ENCODE measurements at places on chromosomes 3 and 15.

- DNase-seq = no peak
These were observed 282.6 kb upstream of the MCTP2 start for GRCh38 chr15:93948726-93949125.

GRCh38 chr15:56992725-56993124 is 74.3 kb downstream of the TCF12 start:
- DNase-seq = no peak

GRCh38 chr3:131561511-131561910 is 58.7 kb upstream of the MRPL3 start:
- no peak for DNase-seq

DNA sequence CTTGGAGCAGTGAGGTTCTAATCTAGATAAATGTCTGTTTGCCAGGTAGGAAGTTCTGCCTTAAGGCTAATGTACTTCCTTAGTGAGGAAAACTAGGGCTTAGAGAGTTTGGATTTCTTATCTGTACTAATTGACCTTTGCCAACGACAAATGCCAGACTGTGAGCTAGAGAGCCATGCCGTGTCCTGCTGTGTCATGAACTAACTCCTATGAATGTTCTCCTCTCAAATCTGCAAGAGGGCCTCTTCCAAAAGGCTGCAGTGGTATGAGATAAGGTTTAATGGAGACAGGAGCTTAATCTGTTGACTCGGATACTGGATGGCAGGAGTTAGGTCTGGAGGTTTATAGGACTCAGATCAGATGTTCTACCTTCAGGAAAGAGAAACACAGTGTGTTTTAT is 524.9 kb downstream of the NTRK3 start:
- DNase-seq = no peak

Measured in NCI-H510A (cell line).